ENCODE measurements at places on chromosomes 11 and 22.

DNA sequence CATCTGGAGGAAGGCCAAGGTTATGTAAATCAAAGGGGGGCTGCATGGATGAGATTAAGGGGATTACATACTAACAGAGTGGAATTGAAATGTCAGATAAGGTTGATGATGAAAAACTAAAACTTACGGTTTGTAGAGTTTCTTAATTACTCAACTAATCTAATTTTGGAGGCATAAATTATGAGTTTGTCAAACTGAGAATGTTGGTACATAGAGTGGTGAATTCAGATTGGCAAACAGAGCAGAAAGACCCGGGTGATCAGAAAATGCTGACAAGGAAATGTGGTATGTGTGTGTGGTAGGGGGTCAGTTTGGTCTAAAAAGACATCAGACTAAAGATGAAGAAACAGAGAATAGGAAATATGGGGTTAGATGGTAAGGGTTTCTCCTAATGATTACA is 11.0 kb downstream of the MS4A6E start:
- DNase-seq = no peak

- peak; percentile 12 for DNase-seq
Measured at GRCh38 chr11:2547806-2548205, 103.0 kb downstream of the KCNQ1 start.

- DNase-seq = no peak
Measured at GRCh38 chr11:83280256-83280655, 5.9 kb downstream of the CCDC90B start.

- no peak for DNase-seq
Measured at GRCh38 chr22:39594411-39594810, 23.9 kb downstream of the CACNA1I start.

GRCh38 chr11:104339380-104339831 is 175.5 kb upstream of the PDGFD start:
- DNase-seq = no peak

GRCh38 chr11:122440811-122441665 is 214.5 kb upstream of the UBASH3B start:
- DNase-seq = peak; percentile 53

GRCh38 chr11:74311352-74311926 is at the start of gene P4HA3:
Gene P4HA3 (minus strand): TSS chr11:74311640. CDS start chr11:74311611, 29 bp downstream.
- DNase-seq = peak; percentile 84

DNA sequence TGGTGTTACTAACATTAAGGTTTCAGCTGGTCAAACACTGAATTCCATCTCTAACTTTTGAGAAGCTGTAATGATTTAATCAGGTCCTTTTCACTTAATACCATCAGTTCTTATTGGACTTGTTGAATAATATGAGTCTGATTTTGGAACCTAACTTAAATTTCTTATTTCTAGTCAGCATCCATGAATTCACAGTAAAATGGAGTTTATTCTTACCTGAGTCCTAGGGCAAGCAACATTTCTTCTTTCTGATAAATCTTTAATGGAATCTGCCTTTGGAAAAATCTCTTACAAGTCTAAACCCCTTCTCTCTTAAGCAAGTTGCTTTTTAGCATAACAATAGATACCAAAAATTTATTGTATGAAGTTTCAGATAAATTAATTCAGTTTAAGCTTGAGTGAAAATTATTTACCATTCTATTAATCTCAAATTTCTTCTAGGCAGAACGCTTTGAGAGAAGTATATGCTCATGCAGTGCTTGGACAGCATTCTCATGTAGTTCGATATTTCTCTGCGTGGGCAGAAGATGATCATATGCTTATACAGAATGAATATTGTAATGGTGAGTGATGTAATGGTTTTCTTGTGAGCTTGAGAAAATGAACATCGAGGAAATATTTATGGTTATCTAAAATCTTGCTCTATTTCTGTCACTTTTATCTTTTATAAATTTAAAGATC is 3.4 kb downstream of the WEE1 start:
- no peak for DNase-seq

- no peak for DNase-seq
Measured at GRCh38 chr11:16526947-16527346, 170.6 kb upstream of the SOX6 start.

GRCh38 chr22:17699696-17700340 is 61.3 kb downstream of the BCL2L13 start:
- DNase-seq = no peak

GRCh38 chr11:47488674-47489394 is 39.9 kb upstream of the RAPSN start:
- no peak for DNase-seq

DNA sequence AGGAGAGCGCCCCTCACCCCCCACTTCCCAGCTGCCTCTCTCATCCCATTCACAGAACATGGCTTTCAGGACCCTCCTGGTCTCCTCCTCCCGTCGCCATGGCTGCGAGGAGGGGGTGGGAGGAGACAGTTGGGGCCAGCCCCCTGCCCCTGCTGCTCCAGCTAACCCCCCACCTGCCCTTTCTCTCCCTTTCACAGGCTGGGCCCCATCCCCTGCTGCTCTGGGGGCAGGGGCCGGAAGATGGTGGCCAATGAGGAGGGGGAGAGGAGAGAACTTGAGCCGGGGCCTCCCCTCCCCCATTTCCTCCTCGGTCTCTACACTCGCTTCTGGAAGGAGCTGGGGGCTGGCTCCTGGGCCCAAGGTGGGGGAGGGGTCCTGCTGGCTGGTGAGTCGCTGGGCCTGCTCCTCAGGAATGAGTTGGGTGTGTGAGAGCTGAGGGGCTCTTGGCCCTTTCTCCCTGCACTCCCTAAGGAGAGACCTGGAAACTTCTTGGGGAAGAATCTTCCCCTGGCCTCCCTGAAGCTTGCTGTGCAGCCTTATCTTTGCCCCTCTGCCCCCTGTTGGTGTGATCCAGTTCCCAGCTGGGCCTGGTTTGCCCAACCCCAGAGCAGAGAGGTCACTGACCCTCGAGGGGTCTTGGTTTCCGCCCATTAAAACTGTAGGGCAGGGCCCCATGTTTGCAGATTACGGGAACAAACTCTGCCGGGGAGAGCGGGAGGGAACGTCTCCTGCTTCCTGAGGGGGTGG is 10.2 kb downstream of the YPEL4 start:
- peak; percentile 91 for DNase-seq

DNA sequence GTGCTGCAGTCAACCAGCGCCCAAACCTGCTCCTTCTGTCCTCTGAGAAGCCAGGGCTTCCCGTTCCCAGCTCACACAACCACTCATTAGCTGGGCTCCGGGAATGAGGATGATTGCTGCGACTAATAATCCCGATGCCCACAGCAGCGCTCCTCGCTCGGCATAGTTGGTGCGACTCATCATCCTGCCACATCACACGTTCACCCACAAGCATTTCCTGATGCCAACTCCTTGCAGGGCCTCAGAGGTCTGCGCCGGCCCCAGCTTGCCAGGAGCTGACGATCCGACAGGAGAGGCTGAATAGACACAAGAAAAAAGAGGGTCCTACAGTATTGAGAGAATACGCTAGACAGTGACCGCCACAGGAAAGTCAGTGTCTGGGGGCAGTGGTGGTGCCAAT is 10.6 kb upstream of the CSNK1E start:
- no peak for DNase-seq

DNA sequence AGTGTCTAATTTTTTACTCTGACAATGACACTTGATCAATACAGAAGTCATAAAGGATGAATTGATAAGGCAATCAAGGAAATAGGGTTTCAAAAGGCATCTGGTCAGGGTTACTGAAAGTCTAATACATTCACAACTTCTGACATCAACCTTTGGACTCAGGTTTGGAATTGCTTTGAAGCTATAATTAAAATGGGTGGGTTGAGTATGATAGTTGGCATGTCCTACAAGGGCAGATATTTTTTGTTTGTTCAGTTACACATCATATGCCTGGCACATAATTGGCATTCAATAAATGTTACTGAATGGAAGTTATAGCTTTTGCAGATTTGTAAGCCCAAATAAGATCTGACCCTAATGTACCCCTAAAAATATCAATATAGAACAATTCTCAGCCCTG is 7.3 kb upstream of the FUT4 start:
- DNase-seq = no peak

- no peak for DNase-seq
Measured at GRCh38 chr11:104736502-104736901, 161.8 kb downstream of the CASP12 start.

DNA sequence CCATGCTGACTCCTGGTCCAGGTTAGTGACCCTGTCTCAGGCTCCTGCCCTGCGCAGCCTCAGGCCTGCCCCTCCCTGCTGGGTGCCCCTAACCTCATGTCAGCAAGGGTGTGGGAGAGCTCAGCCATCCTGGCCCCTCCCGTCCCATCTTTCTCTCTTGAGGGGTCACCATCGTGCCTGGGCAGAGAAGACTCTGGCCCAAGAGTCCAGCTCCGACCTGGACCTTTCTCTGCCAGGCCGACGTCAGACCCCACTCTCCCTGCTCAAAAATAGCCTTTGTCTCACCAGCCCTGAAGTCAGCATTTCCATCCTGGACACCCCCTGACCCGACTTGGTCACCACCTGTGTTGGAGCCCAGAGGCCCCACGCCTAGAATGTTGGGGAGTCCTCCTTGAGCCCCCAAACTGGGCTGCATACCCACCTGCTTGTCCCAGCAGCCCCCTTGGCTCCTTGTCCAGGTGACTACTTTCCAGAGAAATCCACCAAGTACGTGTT is 4.9 kb downstream of the SCGB1C1 start:
- peak; percentile 16 for DNase-seq

- DNase-seq = no peak
Measured at GRCh38 chr11:15280393-15280792, 165.7 kb downstream of the INSC start.

- no peak for DNase-seq
Measured at GRCh38 chr22:46436595-46437175, 100.7 kb downstream of the CELSR1 start.

DNA sequence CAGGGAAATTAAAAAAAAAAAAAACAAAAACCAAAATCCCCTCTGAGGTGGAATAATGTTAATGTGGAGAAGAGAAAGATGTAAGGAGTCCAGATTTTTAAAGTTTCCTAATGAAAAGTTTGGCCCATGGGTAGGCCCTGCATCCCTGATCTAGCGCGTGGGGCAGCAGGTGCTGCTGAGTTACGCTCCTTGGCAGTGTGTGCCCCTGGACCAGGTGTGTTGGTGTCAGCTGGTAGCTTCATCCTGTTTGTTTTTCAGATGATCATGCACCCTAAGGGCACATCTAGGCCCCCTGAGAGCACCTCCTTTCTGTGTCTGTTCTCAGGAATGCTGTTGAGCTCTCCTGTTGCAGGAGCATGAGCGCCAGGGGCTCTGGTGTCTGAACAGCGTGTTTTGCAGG is 6.7 kb downstream of the DGCR8 start:
- DNase-seq = no peak

- DNase-seq = no peak
Measured at GRCh38 chr22:35018995-35019394, 47.0 kb upstream of the ISX start.

- no peak for DNase-seq
Measured at GRCh38 chr11:2410616-2411015, 10.1 kb downstream of the TSSC4 start.

GRCh38 chr22:46577368-46578249 is 40.2 kb upstream of the CELSR1 start:
- DNase-seq = peak; percentile 51

- DNase-seq = peak; percentile 85
Measured at GRCh38 chr11:26849036-26849435, 127.2 kb upstream of the SLC5A12 start.

GRCh38 chr22:46058591-46059519 is 81.9 kb upstream of the WNT7B start:
- DNase-seq = peak; percentile 52

DNA sequence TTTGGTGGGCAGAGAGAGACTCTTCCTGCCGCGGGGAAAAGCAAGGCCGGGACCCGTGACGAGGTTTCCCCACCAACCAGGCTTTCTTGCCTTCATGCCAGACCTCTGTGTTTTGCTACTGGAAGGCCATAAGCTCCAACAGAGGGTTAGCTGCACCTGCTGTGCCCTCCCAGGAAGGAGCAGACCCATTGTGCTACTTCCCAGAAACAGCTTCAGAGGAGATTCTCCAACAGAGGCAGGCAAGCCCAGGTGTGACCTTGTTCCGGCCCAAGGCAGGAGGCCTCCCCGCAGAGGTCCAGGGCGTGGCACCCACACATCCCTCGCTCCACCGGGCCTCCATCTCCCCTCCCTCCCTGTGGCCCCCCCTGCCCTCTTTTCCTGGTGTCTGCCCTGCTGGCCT is 57.8 kb downstream of the ELFN2 start:
- no peak for DNase-seq

DNA sequence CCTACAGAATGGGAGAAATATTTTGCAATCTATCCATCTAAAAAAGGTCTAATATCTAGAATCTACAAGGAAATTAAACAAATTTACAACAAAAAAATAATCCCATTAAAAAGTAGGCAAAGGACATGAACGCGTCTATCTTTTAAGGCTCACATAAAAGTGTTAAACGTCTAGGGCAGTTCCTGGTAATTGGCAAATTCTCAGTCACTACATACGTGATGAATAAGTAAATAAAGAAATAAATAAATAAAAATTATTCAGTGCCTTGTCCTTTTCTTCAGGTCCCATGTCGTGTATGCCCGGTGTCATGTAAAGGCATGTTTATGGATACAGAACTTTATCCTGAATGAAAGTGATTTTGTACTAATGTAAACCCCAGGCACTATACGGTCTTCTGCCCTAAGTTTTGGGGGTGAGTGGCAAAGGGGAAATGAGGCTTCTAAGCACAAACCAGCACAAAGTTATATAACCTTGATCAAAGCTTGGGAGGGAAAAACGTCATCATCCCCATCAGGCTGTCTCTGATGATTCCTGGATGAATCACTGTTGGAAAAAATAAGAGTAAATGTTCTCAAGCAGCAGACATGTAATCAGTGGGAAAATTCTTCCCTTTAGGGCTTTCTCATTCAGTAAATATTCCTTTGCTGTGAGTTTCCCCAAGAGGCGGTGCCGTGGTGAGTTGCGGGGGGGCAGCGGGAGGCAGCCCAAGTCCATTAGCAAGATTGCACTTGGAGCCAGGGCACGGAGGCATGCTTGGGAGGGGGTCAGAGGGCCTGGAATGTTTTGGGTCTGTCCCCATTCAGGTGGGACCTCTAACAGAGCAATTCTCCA is 30.4 kb upstream of the MICAL2 start:
- DNase-seq = peak; percentile 54

GRCh38 chr11:117026593-117027330 is 71.5 kb downstream of the SIK3 start:
- no peak for DNase-seq

GRCh38 chr11:73157101-73158010 is 15.2 kb upstream of the FCHSD2 start:
- DNase-seq = peak; percentile 75

GRCh38 chr11:2885017-2885677 is 428 bp downstream of the CDKN1C start:
- peak; percentile 71 for DNase-seq

- no peak for DNase-seq
Measured at GRCh38 chr11:14388352-14388751, 29.4 kb upstream of the RRAS2 start.

DNA sequence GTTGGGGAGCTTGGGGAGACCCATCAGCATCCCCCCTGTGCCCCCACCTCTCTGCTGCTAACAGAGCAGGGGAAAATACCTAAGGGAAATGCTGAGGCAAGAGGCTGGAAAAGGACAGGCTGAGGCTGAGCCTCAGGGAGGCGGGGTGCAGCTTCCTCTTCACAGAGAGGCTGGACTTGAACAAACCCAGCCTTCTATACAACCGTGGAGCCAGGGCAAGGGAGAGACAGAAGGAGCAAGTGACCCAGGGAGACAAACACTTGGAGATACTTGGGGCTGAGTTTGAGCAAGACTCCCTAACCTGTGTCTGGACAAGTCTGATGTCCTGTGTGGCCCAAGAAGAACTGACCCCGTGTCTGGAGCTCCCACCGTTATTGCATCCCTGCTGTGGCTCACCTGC is at the start of gene SLCO2B1:
SLCO2B1 (plus strand) TSS at position 229 of the 400 bp plus-strand sequence. CDS start 275 bp downstream, outside the sequence.
- no peak for DNase-seq

- no peak for DNase-seq
Measured at GRCh38 chr11:33307984-33308383, 50.8 kb downstream of the HIPK3 start.
